ENCODE measurements at places on chromosomes 1 and 21. TPM values are rescaled to one million over a fixed set of nuclear protein-coding genes. Genes with fewer than 3 reads are reported as not detected.

The DOP1B gene
- total RNA-seq: 18.7 TPM

GRCh38 chr1:36182734-36183133 lies 26.8 kb downstream of the MAP7D1 start:
- no peaks in the 10 kb centered on the region for H3K36me3 ChIP-seq
- H3K27ac ChIP-seq: peak overlapping the region; percentile 67
- no peak for DNase-seq
- no peak overlapping the region for H3K4me3 ChIP-seq
- peaks cover 3% of the 10 kb centered on the region for H3K4me1 ChIP-seq
- no peaks in the 10 kb centered on the region for H3K27me3 ChIP-seq

The IL19 gene
- total RNA-seq: not detected

- H3K4me3 ChIP-seq: no peak overlapping the region
- H3K4me1 ChIP-seq: no peaks in the 10 kb centered on the region
- no peaks in the 10 kb centered on the region for H3K27me3 ChIP-seq
- DNase-seq: no peak
- H3K36me3 ChIP-seq: no peaks in the 10 kb centered on the region
These were observed 4.2 kb downstream of the FLAD1 start for GRCh38 chr1:154987326-154987725.

DNA sequence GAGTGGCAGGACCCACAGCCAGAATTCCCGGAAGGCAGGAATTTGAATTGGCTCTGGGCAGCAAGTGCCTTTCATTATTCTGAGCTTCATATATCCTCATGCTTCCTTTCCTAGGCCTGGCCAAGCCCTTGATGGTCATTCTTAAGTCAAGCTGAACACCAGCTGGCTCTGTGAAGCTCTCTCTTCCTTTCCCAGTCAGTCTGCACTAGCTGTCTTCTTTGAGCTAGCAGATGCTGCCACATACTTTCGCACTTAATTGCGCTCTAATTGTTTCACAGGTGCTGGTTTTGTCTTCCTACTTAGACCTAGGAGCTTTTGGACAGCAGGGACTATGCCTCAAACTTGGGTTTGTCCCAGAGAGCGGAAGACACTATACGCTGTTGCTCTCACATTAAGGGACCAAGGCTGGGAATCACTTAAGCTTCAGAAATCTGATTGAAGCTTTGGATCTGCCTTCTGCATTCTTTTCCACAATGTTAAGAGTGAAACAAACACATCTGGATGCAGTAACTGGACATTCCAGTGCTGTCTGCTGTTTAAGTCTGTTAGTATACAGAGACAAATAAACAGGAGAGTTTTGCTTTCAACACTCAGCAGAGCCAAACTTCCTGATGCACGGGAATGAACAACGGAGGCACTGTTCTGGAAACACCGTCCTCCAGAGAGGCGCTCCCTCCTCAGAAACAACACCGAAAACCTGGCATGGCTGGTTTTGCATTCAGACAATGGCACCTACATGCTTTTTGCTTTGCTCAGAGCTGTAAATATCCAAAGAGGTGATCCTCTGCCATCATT lies 2.2 kb downstream of the TLR5 start:
- H3K36me3 ChIP-seq: no peaks in the 10 kb centered on the region
- H3K4me3 ChIP-seq: no peak overlapping the region
- H3K27ac ChIP-seq: no peak overlapping the region
- no peaks in the 10 kb centered on the region for H3K27me3 ChIP-seq
- H3K4me1 ChIP-seq: no peaks in the 10 kb centered on the region
- no peak for DNase-seq

DNA sequence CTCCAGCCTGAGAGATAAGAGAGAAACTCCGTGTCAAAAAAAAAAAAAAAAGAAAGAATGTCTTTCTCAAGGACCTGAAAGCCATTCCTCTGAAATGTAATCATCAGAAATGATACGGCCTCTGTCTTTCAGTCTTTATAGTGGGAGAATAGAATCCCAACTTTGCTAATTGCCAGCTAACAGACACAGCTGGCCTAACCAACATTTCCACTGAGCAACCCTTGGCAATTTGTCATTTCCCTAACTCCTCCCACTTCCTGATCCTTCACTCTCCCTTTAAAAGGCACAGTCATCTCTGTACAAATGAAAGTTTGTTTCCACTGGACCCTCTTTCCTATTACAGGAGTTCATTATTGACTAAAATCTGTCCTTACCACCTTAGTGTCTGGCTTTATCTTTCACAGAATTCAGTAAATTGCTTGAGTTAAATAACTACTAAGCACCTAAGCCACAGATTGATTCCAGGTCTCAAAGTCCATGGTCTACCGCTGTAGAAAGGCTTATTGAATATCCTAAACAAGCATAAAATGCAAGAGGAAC lies 4.3 kb upstream of the CBR1 start:
- no peak for DNase-seq
- H3K36me3 ChIP-seq: no peaks in the 10 kb centered on the region
- H3K27me3 ChIP-seq: no peaks in the 10 kb centered on the region
- no peaks in the 10 kb centered on the region for H3K4me1 ChIP-seq

DNA sequence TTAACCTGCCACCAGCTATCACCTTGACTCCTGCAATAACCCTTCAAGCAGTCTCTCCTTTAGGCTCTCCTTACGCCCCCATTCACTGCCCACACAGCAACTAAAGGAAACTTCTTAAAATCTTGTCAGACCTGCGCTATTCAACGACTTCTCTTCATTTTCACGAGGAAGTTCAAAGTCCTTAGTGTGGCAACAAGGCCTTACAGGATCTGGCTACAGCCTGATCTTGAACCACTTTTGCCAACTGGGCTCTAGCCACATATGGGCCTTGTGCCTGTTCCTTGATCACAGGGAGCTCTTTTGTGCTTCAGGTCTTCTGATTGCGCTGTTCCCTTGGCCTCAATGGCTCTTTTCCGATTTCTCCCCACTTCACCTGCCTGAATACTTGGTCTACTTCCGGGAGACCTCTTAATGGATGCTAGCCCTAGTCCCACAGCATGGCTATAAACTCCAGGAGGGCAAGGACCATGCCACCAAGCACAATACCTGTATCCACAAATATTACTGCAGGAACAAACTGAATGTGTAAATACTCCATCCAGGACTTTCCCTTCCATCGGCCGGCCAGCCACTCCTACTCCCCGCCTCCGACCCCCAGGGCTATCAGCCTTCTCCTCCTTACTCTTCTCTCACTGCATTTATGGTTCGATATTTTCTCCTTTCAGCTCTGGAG lies 2.3 kb upstream of the CTNNBIP1 start:
- no peak for DNase-seq
- peaks cover 5% of the 10 kb centered on the region for H3K4me1 ChIP-seq
- no peak overlapping the region for H3K4me3 ChIP-seq
- no peak overlapping the region for H3K27ac ChIP-seq
- H3K27me3 ChIP-seq: no peaks in the 10 kb centered on the region
- H3K36me3 ChIP-seq: no peaks in the 10 kb centered on the region

The BRDT gene
- 0.14 TPM for total RNA-seq

DNA sequence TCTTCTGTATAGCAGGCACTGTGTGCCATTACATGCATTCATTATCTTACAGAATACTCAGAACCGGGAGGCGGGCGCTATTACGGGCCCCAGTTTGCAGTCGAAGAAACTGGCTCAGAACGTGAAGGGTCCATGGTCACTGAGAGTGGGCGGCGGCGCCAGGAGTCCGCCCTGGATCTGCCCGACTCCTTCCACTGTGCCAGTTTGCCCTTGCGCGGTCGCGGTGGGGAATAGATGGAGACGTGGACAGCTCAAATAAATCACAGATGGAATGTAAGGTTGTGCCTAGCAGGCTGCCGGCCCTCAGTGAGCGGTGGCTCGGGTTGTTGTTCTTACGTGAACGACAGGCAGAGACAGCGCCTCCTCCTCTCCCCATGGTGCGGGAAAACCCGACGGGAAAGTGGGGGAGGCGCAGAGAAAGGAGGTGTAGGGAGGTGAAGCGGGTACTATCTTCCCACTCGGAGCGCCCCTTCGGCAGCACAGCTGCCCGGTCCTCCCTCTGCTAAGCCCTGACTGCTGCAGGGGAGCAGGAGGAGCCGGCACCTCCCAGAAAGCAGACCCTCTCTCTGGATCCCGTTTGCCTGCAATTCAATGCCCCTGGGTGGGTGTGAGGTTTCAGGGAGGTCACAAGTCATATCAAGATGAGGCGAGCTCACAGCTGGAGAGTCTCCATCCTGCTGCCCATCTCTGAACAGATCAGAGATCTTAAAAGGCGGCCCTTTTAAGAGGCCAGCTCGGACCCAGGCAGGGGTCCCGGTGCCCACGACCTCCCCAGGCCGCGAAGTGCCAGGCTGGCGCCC lies 1.1 kb downstream of the COL9A2 start:
- no peak for DNase-seq
- H3K27ac ChIP-seq: no peak overlapping the region
- H3K36me3 ChIP-seq: no peaks in the 10 kb centered on the region
- peaks cover 7% of the 10 kb centered on the region for H3K27me3 ChIP-seq
- H3K4me3 ChIP-seq: peak overlapping the region; percentile 31

The OR2T33 gene
- not detected for total RNA-seq

GRCh38 chr1:245188403-245188802 lies 33.6 kb downstream of the KIF26B start:
- no peaks in the 10 kb centered on the region for H3K27me3 ChIP-seq
- H3K4me3 ChIP-seq: no peak overlapping the region
- no peaks in the 10 kb centered on the region for H3K36me3 ChIP-seq
- no peaks in the 10 kb centered on the region for H3K4me1 ChIP-seq

DNA sequence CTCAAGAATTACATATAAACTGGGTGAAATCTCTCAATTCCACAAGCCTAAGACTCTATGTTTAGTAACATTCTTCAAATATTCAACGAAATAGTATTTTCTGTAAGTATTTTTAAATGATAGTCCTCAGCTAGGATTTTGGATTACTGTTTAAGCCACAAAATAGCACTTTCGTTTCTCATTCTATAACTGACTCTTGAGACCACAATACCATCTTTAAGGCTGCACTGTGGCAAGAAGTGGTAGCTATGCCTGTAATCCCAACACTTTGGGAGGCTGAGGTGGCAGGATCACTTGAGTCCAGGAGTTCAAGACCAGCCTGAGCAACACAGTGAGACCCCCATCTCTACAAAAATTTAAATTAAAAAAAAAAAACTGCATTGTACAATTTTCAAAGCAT lies 126.7 kb downstream of the CDC42BPA start:
- no peak overlapping the region for H3K27ac ChIP-seq
- no peak for DNase-seq
- H3K27me3 ChIP-seq: no peaks in the 10 kb centered on the region
- H3K36me3 ChIP-seq: no peaks in the 10 kb centered on the region
- H3K4me1 ChIP-seq: no peaks in the 10 kb centered on the region

DNA sequence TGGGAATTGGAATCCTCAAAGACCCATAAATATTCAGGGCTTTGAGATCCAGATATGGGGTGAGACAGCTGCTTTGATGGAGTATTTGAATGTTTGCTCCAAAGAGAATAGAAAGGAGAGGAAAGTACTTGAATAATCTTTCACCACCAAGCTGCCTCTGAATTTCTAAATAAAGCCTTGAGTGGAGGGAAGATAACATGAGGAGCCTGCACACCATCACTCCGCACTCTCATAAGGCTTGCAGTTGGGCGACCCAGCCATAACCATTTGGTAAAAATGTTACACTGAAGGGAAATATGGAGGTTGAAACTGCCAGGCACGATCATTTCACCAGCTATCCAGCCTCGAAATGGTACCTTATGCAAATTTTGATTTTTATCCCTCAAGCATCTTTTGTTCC lies 38.4 kb downstream of the VCAM1 start:
- H3K27ac ChIP-seq: no peak overlapping the region
- H3K4me1 ChIP-seq: no peaks in the 10 kb centered on the region
- no peaks in the 10 kb centered on the region for H3K27me3 ChIP-seq
- H3K36me3 ChIP-seq: no peaks in the 10 kb centered on the region

DNA sequence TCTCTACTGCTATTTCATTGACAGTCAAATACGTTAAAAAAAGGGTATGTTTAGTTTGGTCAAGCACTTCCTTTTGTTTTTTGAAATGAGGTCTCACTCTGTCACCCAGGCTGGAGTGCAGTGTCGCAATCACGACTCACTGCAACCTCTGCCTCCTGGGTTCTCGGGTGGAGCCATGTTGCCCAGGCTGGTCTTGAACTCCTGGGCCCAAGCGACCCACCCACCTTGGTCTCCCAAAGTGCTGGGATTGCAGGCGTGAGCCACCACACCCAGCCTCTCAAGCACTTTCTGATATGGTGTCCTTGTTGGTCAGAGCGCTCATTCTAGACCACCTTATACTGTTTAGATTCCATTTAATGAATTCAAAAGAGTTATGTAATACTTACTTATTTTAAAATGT lies 20.9 kb upstream of the RHBDL2 start:
- H3K4me3 ChIP-seq: no peak overlapping the region
- no peaks in the 10 kb centered on the region for H3K36me3 ChIP-seq
- no peaks in the 10 kb centered on the region for H3K27me3 ChIP-seq

GRCh38 chr1:38009088-38009840 lies 3.3 kb upstream of the UTP11 start:
- no peak overlapping the region for H3K27ac ChIP-seq
- no peak overlapping the region for H3K4me3 ChIP-seq
- no peak for DNase-seq
- H3K27me3 ChIP-seq: no peaks in the 10 kb centered on the region

The E2F2 gene
- total RNA-seq: not detected

GRCh38 chr1:203631946-203632345 lies 5.3 kb downstream of the ATP2B4 start:
- peaks cover 24% of the 10 kb centered on the region for H3K4me1 ChIP-seq
- no peaks in the 10 kb centered on the region for H3K27me3 ChIP-seq
- H3K27ac ChIP-seq: peak overlapping the region; percentile 98
- H3K36me3 ChIP-seq: no peaks in the 10 kb centered on the region

- H3K27ac ChIP-seq: no peak overlapping the region
- no peaks in the 10 kb centered on the region for H3K4me1 ChIP-seq
- no peaks in the 10 kb centered on the region for H3K36me3 ChIP-seq
- H3K27me3 ChIP-seq: no peaks in the 10 kb centered on the region
- DNase-seq: no peak
These were observed 411.6 kb downstream of the MATN1 start for GRCh38 chr1:30311749-30312148.

DNA sequence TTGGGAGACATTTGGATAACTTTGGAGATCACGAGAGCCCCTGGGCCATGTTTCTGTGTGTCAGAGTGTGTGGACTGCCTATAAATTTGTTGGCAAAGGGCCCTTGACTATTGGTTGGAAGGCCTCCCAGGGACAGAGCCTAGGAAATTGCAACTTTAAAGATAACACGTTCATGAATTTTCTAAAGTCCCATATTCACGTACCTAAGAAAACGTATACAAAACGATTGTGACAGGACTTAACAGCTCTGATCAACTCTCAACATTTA lies 55.8 kb downstream of the DOP1B start:
- H3K4me3 ChIP-seq: no peak overlapping the region
- no peaks in the 10 kb centered on the region for H3K4me1 ChIP-seq
- H3K27ac ChIP-seq: no peak overlapping the region
- no peaks in the 10 kb centered on the region for H3K36me3 ChIP-seq
- DNase-seq: no peak

The UHMK1 gene
- total RNA-seq: 58.8 TPM
